ENCODE measurements at places on chromosomes 5 and 9. TPM values are rescaled to one million over a fixed set of nuclear protein-coding genes. Genes with fewer than 3 reads are reported as not detected.

GRCh38 chr5:40227366-40227765 lies 452.3 kb upstream of the PTGER4 start:
- DNase-seq: no peak

GRCh38 chr5:133242221-133242835 lies 190.5 kb downstream of the HSPA4 start:
- no peak for DNase-seq

Gene NRG2
- total RNA-seq: 0.22 TPM

Gene NUDT12
- total RNA-seq: 3.5 TPM

Gene ISL1
- total RNA-seq: not detected

DNA sequence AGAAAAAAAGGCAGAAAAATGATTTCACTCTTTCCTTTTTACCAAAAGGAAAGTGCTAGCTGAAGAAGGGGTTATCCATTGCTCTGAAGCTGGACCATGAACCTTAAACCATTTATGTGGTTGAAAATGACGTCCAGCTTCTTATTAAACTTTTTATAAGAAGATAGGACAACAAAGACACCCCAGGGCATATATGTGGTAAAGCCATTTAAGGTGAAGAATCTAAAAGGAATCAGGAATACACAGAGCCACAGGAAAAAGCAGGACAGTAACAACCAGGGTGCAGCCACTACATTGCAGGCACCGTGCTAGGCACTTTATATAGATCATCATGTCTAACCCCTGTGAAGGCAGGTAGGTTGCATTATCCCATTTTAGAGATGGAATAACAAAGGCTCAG lies 42.1 kb downstream of the RASEF start:
- no peak for DNase-seq

Gene CMYA5
- total RNA-seq: 0.10 TPM
